Globus pallidus (tissue), 1 donor: ENCODE measurements at places on chromosomes 11 and 22.

DNA sequence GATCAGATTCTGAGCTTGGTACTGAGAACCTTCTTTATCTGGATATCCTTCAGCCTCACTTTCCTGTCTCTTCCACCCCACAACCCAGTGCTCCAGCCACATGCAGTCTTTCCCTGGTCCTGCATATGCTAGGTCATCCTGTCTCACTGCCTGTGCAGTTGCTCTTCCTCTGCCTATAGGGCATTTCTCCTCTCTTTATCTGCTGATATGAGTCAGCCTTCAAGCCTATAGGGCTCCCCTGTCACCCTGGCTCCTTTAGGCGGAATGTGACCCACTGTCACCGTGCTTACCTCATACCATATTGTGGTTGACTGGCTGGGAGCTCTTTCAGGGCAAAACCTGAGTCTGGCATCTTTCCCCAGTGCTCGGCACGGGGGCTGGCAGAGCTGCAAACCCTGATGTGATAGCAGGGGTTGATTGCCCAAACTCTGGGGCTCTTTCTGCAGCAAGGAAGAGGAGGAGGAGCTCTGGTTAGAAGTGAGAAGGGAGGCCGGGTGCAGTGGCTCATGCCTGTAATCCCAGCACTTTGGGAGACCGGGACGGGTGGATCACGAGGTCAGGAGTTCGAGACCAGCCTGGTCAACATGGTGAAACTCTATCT, 26.3 kb downstream of the MEI1 start:
- DNase-seq = no peak

- no peak for DNase-seq
Measured at GRCh38 chr11:75035256-75035655, 46.5 kb downstream of the NEU3 start.

DNA sequence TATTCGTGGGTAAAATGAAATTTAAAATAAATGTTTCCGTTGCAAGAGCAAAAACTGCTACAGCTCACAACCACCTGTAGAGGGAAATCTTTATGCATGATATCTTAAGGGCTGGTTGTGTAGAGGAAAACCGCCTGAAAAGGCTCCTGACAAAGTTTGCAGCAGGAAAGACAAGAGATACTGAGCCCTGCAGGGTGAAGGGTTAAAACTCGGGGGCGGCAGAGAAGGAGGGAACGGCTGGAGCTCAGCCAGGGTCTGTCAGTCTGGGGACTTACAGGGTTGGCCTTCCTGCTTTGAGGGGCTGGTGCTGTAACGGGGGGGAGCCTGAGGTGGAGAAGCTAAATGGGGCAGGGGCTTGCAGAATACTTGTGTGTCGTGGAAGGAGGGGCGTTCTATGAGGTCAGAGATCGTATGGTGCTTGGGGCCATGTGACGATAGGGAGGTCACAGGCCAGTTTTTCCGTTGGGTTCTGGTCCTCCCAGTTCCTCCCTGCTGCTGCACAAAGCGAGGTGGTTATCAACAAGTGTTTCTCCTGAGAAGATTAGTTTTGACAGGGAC, 122.9 kb upstream of the HSD17B12 start:
- no peak for DNase-seq

- DNase-seq = no peak
Measured at GRCh38 chr11:110587972-110588371, 124.3 kb downstream of the ARHGAP20 start.

- no peak for DNase-seq
Measured at GRCh38 chr22:31099841-31100761, 7.3 kb downstream of the SELENOM start.

- DNase-seq = no peak
Measured at GRCh38 chr11:33722590-33723234, 13.5 kb downstream of the CD59 start.

DNA sequence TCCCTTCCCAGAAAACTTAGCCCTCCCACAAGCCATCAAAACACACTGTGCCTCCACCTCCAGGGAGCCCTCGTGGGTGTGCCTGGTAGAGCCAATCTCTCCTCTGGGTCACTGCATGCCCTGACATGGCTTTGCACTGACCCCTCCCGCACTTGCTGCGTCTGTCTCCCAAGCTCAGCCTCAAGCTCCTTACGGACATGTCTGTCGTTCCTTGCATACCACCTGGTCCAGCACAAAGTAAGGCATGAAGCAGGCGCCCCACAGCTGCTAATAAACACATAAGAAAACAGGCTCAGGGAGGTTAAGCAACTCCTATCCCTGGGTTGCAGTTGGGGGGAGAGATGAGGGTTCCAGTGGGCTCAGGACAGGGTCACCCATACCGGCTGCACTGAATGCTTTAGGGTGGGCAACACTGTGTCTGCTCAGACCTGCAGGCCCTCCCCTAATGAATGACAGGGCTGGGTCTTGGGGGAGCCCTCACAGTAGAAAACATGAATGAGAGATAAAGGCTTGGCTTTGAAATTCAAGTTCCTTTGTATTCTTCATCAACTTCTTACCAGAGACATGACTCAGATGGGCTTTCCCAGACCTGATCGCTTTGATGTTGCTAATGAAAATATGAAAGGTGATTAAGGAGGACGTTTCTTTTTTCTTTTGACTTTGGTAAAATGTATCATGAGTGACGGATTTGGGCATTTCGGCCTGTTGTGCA, 38.0 kb downstream of the PHF21B start:
- DNase-seq = no peak

GRCh38 chr11:3796346-3796745, 1.0 kb downstream of the NUP98 start:
- DNase-seq = no peak

DNA sequence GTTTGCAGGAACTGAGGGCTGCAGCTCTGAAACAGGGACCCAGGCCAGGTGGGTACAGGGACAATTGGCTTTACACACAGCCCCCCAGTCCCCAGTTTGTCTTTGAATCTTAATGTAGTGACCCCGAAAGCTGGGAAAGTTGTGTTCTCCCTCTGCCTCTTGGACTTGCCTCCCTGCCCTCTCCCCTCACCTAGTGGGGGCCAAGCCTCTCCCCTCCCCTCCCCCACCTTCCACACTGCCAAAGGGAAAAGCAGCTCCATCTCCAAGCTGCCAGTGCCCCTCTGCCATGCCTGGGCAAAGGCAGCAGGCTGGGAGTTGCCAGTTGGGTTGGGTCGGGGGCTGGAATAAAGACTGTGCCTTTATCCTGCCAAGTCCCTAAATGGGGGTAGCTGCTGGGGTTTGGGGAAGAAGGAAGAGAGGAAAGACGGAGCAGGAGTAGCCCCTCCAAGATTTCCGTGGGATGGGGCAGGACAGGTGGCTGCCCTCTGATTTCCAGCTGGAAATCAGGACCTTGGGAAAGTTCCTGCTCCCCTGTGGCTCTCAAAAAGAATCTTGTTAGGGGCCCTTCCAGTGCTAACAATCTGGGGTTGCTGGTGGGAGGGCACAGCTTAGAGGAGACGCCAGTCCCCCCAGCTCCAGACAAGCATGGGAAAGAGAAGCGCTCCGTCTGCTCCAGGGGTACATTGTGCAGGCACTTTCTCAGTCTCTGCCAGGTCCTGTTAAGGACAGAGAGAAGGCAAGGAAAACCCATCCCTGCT, 2.8 kb upstream of the CLCF1 start:
- DNase-seq = no peak

GRCh38 chr11:86623041-86623621, 49.3 kb downstream of the ME3 start:
- no peak for DNase-seq

DNA sequence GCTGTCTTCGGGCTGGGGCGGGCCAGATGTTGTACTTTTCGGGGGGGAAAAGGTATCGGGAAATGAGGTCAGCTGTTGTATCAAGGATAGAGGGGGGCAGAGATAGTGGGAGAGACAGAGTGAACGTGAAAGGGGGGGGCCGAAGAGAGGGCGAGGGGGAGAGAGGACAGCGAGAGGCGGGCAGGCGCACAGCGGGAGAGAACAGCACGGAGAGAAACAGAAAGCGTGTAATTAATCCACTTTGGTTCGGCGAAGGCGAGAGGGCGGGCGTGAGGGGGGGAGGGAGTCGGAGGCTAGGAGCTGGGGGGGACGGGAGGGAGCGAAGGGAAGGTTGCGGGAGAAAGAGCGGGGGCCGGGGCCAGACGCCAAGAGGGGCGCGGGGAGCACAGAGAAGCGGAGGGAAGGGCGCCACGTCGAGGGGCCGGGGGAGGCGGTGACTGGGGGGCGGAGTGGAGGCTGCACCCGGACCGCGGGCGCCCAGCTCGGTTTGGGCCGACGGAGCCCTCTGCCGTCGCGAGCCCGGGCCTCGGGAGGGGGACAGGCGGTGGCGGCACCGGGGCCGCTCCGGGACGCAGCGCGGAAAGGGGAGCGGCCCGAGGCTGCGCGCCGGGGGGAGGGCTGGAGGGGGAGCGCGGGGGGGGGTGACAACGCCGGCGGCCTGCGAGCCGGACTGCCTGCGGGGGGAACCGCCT, 612 bp downstream of the IGF2 start:
- DNase-seq = no peak

DNA sequence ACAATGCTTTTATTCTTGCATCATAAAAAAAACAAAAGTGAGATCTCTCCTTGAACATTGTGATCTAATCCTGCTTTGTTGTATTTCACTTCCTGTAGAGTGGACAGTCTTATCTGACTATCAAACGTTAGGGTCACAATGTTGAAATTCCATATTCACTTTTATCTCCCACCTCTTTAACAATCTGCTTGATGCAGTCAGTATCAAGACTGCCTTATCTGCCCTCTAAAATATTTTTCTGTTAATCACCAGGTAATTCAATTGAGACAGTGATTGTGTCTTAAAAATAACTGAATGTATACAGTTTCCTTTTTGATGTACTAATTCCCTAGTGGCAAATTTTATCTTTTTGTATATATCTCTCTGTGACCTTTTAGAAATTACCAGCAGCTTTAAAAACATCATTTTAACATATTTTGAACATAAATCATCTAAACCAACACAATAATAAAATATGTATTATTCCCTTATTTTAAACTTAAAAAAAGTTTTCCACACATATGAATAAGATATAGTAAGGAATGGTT, 143.1 kb upstream of the MPPED2 start:
- DNase-seq = no peak

- DNase-seq = no peak
Measured at GRCh38 chr11:10315083-10315482, 10.2 kb downstream of the ADM start.
